AG04450 (cell line): ENCODE measurements at places on chromosomes 7 and 10.

DNA sequence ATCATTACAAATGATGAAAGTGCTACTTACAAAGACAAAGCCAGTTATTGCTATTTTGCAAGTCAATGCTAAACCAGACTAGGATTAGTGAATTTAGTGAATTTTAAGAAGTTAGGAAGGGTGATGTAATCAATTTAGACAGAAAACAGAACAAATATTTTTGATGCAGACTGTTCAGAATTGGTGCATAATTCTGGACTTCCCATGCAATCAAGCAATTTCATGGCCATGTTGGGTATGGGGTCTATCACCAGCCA, 85.4 kb downstream of the CH25H start:
- no peak for DNase-seq

- DNase-seq = no peak
Observed at GRCh38 chr7:8579661-8580194, 146.3 kb downstream of the NXPH1 start.

DNA sequence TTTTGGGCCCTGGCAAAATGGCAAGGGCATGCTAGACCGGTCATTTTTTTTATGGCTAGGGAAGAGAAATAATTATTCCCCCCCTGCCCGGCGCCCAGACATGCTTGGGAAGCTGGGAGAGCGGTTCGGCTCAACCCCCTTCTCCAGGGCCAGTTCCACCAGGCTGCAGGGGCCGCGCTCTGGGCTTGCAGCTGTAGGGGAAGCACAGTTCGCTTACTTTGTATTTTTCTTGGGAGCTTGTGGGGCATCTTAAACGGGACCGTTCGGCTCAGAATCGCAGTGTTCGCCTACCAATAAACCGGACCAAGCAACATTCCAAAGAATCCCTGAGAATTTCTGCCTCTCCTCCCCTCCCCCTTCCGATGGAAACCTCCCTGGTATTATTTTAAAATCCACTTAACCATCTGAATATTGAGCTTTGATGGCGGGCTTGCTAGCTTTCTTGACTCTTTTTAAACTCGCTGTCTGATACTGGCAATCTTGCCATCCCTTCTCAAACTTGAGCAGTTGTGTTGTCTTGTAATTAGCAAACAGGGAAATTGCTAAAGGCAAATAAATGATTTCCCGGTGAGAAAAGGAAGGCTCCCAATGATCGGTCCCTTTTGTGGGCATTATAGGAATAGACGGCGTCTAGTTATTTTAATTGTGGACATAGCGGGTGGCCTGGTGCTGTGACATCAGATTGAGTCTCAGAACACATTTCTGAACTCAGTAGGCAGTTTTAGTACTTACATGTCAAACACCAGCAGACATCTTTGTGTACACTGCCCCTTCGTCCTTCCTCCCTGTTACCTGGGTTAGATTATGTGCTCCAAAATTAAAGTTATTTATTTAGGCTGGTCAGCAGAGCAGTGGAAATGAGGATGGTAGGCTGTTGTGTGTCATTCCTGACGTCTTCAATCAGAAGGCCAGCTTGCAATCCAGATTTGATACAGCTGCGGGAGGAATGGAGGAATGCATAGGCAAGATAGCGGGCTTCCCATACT, 3.4 kb downstream of the TCF7L2 start:
- no peak for DNase-seq

- no peak for DNase-seq
Observed at GRCh38 chr7:96792115-96792514, 82.5 kb upstream of the SEM1 start.

DNA sequence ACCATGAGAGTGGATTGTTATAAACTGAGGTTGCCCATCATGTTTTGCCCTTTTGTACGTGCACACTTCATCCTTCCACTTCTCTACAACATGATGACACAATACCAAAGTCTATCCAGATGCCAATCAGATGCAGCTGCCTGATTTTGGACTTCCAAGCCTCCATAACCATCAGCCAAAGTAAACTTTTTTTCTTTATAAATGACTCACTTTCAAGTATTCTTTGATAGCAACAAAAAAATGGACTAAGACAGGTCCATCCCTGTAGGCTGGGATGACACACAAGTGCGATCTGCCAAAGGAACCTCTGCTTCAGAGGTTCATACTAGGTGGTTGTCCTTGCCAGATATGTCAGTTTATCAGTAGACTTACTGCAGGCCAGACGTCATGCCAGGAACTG, 320.2 kb upstream of the FZD1 start:
- DNase-seq = no peak

DNA sequence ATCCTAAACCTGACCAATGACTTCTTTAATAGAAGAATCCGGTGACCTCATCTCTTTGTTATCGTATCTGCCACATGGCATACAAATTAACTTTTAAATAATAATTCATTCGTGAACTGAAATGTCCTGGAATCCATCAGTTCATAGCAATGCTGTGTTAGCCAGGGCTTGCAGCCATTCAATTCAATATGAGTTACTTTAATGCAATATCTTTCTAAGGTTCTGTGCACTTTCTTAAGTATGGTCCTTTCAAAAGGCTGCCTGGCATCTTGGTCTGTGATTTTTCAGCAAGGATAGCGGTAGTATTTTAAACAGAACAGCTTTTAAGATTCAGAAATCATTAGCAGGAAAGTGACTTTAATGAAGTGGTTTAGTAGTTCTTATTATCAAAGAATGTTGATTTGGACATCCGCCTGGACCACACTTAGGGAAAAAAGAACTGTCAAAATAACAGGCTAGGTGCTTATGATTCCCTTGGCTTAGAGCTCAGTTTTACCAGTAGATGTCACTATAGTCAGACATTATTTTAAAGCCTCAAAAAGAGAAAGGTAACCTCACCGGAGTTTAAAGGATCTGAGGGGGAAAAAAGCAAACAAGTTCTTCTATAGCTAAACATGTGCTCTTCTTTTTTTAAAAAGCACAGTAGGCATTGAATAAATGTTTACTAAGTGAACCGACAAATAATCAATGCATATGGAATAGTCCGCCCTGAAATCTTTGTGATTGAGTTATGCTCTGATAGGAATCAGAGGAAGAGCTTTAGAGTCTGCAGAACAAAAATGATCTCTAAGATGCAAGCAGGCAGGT, 22.7 kb downstream of the SLC35G1 start:
- peak; percentile 8 for DNase-seq

- no peak for DNase-seq
Observed at GRCh38 chr10:7410301-7410861, 453 bp downstream of the SFMBT2 start.

GRCh38 chr7:46772776-46773175, 809.1 kb downstream of the TNS3 start:
- DNase-seq = no peak

DNA sequence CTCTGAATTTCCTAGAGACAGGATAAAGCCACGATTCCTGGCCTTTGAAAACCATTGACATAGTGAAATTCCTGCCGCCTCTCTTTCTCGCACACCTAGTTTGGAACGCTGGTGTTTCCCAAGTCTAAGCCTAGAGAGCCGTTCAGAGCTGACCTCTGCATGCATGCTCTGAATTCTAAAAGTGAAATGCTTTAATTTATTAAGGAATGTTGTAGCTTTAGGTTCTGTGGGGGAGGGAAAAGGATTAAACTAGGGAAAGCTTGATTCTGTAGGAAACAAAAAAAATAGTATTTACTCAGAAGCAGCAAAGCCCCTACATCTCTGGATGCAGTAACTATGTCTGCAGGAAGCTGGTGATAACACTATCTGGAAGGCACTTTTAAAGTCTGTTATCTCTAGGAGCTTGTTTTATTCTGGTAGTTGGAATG, 27.3 kb downstream of the PFKP start:
- DNase-seq = no peak

GRCh38 chr7:22278660-22279059, 78.3 kb downstream of the RAPGEF5 start:
- DNase-seq = no peak

DNA sequence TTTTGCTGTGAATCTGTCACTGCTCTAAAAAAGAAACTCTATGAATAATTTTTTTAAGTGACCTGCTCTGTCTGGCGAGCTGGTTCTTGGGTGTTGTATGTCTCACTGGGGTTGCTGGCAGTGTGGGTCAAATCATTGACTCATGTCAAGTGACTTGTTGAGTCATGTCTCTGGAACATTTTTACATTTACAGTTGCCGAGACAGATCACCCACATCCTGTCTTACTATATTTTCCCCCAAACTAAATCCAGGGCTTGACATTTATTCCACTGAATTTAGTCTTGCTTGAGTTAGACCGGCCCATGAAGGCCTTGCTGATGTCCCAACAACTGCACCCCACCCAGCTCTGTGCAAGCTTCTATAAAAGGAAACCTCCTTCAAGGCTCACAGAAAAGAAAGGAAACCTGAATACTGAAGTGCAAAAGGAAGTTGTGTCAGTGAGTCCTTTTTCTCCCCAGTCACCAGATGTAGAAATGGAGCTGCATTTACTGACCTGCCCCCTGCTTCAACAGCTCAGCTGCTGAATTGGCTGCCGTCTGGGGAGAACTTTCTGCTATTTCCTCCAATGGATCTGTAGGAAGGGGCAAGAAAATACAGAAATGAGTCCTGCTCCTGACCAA, 290.3 kb downstream of the TNS3 start:
- DNase-seq = peak; percentile 61

DNA sequence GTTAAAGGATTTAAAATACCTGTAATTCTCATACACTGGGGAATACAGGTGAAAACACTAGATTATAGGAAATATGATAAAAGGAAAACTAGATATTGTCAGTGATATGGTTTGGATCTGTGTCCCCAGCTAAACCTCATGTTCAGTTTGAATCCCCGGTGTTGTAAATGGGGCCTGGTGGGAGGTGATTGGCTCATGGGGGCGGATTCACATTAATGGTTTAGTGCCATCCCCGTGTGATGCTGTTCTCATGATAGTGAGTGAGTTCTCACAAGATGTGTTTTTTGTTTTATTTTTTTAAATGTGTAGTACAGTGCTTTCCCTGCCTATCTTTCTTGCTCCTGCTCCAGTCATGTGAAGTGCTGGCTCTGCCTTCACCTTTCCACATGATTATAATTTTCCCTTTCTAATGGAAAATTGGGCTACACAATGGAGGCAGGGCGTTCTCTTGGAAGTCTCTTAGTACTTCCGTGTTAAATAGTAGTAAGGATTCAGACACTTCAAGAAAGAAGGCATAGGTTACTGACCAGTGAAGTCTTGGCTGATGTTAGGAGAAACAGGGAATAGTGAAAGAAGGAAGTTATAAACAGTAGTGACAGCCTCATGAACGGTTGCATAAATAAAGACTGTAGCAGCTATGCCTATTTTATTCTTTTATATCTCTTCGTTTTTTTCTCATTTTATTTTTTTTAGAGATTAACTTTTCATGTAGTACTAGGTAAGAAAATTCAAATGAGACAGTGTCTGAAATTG, 386.4 kb downstream of the SUGCT start:
- DNase-seq = no peak

DNA sequence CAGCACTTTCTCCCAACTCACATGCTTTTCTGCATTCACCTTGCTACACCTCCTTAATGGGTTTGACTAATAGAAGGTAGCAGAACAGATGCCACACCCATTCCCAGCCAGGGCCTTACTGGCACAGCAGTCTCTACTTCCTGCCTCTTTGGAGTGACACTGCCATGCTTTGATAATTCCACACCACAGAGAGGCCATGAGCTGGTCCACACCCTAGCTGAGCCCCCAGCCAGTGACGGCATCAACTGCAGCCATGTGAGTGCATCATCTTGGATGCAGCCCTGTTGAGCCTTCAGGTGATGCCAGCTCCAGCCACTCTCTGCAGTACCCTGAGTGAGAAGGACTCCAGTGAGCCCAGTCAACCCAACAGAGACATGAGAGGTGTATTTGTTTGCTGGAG, 27.5 kb upstream of the EZH2 start:
- DNase-seq = no peak

- DNase-seq = no peak
Observed at GRCh38 chr7:5777932-5778331, 3.5 kb downstream of the RNF216 start.

DNA sequence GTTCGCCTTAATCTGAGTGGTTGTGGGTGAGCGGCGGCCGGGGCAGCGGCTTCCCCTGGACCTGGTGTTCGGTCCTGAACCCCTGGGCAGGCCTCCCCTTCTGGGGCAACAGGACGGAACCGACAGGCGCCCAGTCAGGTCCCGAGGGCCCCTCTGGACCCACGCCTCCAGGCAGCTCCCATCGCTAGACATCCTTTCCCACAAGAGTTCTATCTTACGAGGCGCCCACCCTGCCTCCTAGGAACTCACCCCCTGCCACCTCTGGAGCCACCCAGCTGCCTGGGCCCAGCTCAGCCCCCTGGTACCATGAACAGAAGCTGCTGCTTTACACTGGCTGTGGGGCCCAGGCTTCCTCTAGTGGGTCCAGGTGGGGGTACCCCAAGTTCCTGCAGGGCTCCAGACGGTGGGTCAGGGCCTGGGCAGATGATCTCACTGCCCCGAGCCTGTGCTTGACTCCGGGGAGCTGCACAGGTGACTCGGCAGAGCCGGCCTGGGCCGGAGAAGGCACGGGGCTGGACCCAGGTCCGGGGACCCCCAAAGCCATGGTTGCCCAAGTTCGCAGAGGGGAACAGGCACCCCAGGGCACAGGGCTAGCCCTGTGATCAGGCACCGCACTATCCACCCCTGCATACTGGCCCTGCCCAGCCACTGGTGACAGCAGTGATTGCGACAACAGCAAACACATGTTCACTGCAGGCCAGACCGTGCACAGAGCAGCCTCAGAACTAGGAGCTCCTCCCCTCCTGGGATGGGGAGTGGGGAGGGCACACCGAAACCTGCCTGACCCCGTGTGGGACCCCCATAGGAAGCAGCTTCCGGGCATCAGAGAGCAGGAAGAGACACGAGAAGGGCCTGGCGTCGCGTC, 180.3 kb downstream of the ELFN1 start:
- no peak for DNase-seq

GRCh38 chr7:155456738-155457543, 988 bp upstream of the EN2 start:
- DNase-seq = no peak

DNA sequence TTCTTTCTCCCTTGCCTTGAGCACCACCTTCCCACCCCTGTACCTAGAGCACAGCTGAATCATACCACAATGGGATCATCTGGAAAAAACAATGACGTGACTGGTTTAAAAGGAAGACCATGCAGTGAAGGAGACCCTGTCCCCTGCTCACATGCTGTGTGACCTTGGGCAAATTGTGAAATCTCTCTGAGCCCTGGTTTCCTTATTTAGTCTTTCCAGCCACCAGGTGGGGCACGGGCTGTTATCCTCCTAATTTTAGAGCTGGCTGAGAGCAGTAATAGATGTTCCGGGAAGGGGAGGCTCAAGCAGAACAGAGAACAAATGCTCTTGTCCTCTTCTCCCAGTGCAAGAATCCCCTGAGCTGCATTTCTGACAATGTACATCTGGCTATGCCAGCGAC, 198.3 kb downstream of the RPS24 start:
- DNase-seq = no peak

GRCh38 chr7:151472644-151473380, 32.9 kb upstream of the CRYGN start:
- no peak for DNase-seq

DNA sequence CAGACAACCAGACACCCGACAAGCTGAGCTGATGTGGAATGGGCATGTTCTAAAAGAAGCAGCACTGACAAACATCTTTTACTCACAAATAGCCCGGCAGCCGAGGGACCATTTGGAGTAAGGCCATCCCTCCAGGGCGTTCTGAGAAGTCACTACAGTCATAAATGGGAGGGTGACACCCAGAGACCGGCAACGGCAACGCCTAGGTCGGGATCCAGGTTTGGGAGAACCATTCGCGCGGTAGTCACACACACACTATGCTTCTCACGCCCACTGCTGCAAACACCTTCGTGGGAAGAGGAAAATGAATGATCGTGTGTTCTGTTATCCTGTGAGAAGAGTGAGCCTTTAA, 9.8 kb downstream of the TNS3 start:
- DNase-seq = no peak
